ENCODE measurements at places on chromosomes 3 and 15.

GRCh38 chr3:194705761-194706160, 20.1 kb downstream of the FAM43A start:
- no peak for DNase-seq

- no peak for DNase-seq
These were observed 96.1 kb upstream of the GOLIM4 start for GRCh38 chr3:168191856-168192255.

- DNase-seq, result peak; percentile 89
These were observed 213.2 kb upstream of the PFN2 start for GRCh38 chr3:150183678-150184425.

DNA sequence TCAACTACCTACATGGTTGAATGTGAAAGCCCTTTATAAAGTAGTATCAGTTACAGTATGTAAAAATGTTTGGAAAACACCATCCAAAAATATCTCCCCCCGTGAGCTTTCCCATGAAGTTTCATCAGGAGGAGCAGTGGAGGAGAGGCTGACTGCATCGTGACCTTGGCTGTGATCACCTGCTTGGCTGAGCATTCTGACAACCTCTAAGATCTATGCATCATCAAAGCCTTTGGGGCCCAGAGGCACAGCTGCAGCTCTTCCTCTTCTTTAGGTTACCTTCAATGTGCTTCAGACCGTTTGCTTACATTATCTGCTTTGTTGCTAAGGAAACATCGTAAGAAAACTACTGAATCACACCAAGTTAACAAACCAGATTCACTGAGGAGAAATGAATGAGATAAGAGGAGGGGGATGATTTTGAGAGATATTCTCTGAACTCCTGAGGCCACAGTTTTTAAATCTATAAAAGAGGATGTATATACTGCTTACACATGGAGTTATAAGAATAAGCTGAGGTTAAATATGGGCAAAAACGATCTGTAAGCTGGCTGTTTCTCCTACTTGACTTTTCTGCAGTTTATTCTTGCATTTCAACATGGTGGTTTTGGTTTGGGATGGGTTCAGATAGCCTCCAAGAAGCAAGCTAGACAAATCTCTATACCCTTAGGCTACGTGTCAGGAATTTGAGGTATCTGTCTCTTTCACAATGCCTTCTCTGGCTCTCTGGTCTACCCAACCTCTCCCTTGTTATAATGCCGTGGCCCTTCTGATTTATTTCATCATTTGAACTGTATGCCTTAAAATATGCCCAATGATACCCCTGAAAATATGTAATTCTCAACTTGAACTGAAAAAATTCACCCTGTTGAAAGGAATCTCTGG, 4.0 kb downstream of the GCSAM start:
- no peak for DNase-seq

DNA sequence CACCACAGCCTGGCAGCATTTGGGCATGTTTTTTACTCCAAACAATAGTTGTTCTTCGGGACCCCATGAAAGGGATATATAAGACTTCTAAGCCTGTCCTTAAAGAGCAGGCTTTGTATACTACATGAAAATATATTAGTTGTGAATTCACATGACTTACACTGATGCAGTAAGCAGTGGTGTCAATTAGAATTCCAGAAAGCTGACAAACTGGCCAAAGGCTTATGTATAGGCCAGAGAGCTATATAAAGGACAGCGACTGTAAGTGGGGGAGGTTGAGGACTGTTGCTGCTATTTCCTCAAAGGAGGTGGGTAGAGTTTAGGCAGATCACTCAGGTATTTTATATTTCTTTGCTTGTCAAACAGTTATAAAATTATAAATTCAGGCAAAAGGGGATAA, 24.8 kb downstream of the KPNA4 start:
- no peak for DNase-seq

- DNase-seq, result no peak
These were observed 45.7 kb upstream of the MGLL start for GRCh38 chr3:127867986-127868385.

DNA sequence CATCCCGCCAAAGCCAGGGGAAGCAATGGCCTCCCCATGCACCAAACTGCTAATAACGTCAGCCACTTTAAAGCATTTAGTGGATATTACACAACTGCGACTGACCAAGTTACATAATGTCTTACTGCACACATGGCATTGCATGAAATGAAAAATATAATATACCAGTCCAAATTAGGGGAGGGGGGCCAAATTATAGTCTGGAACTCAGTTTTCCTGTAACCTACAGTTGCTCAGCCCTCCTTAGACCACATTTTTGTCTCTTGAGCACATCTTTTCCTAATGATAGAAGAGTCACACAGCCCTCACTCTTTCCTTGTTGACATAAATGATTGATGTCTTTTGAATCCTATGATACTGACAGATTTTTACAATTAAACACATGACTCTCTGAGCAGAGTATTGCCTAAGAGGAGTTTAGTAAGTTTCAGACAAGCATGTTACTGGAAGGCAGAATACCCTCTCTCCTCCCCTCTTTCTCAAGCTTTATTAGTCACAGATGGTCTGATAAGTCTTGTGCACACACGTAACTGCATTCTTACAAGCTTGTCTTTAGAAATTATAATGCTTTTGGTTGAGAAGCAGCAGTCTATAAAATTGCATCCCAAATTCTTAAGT, 1.1 kb upstream of the PLD1 start:
- DNase-seq, result no peak

- DNase-seq, result no peak
These were observed 78.3 kb upstream of the ALDH1A3 start for GRCh38 chr15:100801256-100801900.

GRCh38 chr3:115436767-115437301, 186.5 kb upstream of the GAP43 start:
- DNase-seq, result no peak

DNA sequence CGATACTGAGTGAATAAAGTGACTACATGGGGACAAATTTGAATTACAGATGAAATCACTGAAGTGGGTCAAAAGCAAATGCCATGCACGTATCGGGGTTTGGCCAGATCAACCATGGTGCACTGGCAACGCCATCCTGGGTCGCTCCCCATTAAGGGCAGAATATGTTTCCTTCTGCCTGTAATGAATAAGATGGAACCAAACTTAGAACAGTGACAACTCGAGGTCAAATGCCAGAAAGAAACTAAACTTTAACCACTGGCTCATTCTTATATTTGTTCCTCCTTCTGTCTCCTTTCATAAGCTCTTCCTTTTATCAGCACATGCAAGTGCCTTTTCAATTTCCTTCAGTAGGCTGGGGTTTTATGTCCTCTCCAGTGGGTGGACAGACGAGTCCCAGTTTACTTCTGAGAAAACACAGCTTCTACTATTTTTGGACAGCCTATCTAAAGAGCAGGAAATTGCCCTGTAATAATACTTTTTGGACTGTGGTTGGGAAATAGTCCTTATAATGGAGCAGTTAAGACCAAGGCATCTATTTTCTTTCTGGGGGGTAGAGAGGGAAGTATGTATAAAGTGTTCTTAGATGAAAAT, 61.4 kb downstream of the WHAMM start:
- DNase-seq, result no peak

DNA sequence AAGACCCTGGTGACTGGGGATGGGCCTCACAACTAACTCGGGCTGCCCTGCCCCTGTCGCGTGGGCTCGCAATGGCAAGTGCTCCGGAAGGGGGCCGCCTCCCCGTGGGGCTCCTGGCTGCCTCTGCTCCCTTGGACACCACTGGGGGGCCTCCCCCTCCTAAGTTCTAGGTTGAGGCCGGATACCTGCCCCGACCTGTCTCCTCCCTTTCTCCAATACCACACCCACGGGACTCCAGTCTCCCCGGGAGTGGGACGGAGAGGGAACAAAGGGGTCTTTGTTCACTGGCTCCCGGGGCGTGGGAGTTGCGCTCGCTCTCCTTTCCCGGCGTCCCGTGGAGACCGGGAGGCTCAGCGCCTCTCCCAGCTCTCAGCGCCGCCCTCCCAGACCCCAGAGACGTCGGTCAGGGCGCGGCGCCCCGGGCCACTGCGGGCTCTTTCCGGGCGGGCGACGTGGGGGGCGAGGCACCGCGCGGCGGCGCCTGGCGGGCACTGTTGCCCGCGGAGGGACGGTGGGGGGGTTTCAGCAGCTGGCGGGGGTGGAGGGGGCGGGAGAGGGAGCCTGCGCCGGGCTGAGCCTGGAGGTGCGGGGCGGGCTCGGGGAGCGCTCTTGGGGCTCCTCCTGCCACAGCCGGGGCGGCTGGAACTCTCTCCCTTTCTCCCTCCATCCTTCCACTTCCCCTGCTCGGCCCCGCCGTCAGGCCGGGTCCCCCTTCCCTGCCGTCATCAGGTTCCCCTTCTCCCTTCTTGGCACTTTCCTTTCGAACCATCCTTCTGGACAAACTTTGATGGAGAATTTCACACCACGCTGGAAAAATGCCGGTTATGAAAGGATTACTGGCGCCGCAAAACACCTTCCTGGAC, at the start of gene KCNH8:
Gene KCNH8, plus strand, starts transcription at position 606 of the 863 bp plus-strand sequence. Its CDS starts 210 bp downstream, at position 816.
- DNase-seq, result peak; percentile 86

DNA sequence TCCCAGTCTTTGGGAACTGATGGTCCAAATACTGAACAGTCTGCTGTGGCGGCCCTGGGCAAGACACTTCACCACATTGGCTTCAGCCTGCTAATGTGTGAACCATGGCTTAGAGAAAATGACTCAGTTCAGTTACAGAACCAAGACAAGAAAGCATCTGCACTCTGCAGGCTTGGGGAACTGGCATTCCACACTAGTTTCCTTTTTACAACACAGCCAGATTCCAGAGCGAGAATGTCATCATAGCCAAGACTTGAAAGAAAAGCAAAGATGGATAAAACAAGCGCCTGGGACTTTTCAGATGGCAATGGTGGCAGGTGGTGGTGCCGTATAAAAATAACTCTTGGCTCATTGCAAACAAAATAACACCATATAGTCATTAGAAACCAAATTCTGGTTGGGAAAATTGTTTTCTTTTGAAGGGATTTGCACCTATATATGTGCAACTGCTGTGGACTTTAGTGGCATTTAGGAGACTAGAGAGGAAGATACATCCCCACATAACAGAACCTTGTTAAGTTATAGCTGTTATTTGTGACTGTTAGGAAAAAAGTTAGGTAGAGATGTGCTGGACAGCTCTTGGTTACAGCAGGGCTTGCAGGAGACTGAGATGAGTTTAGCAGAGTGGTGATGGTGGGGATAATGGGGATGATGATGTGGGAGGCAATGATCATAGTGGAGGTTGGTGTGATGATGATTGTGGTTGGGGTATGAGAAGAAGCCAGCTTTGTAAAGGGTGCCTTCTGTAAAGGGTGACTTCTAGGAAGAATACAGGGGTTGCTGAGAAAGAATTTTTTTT, 273.6 kb downstream of the THRB start:
- DNase-seq, result no peak

GRCh38 chr3:185998136-185998535, 60.3 kb upstream of the TRA2B start:
- DNase-seq, result no peak

DNA sequence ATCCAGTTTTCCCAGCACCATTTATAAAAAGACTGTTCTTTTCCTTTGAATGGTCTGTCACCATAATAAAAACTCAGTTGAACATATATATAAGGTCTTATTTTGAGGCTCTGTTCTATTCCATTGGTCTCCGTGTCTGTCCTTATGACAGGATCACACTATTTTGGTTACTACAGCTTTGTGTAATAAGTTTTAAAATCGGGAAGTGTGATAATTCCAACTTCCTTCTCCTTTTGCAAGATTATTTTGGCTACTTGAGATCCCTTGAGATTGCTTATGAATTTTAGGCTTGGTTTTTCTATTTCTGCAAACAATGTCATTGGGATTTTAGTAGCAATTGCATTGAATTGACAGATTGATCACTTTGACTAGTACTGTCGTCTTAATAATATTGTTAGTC, 35.7 kb downstream of the SACM1L start:
- no peak for DNase-seq

DNA sequence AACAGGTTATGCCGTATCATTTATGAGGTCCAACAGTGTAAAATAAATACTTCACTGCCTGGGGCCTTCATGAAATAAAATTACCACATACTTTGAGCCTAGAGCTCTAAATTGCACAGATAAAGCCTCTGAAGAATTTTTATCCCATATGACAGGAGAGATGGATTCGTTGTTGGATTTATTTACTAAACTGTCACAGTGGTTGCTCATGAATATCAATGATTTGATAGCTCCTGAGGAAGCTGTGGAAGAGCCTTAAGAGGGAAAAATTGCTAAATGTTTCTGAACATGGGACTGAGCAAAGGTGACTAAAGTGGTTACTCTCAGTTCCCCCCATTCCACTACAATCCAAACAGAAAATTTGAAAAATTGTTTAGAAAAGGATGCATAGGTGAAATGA, 558.9 kb upstream of the IL12A start:
- DNase-seq, result no peak
